ENCODE measurements at places on chromosomes 2 and 18.

GRCh38 chr2:118763797-118764196 is 83.7 kb downstream of the EN1 start:
- no peaks in the 10 kb centered on the region for H3K36me3 ChIP-seq
- H3K27me3 ChIP-seq = peaks cover 32% of the 10 kb centered on the region
- no peak overlapping the region for H3K4me3 ChIP-seq
- H3K4me1 ChIP-seq = no peaks in the 10 kb centered on the region
- DNase-seq = no peak
- H3K27ac ChIP-seq = no peak overlapping the region

DNA sequence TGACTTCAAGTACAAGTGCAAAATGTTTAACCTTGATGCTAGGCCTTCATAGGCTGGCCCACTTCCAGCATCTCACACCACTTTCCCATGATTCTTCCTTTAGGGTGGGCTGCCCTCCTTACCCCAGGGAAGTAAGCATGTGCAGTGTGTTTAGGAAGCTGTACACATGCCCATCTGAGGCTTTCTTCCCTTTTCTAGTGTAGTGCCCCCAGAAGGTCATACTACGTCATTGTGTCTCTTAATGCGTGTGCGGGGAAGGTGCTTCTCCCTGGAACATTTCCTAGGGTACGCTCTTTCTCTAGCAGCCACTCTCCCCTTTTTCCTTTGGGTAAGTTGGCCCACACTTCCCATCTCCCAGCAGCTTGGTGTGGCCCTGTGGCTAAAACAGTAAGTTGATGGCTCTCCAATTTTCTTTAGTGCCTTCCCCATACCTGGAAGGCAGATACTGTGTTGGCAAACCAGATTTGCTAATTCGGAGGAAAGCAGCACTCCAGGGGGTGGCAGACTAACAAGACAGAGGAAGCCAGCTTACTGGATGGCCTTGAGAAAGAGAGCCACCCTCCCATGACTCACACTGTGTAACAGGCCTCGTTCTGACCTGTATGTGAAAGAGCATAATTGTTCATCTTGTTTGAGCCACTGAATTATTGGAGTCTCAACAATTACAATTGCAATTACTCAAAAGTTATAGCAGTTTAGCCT is 1.1 kb upstream of the SULT6B1 start:
- H3K4me3 ChIP-seq = no peak overlapping the region
- H3K27me3 ChIP-seq = peaks cover 10% of the 10 kb centered on the region
- H3K36me3 ChIP-seq = no peaks in the 10 kb centered on the region
- no peak for DNase-seq

DNA sequence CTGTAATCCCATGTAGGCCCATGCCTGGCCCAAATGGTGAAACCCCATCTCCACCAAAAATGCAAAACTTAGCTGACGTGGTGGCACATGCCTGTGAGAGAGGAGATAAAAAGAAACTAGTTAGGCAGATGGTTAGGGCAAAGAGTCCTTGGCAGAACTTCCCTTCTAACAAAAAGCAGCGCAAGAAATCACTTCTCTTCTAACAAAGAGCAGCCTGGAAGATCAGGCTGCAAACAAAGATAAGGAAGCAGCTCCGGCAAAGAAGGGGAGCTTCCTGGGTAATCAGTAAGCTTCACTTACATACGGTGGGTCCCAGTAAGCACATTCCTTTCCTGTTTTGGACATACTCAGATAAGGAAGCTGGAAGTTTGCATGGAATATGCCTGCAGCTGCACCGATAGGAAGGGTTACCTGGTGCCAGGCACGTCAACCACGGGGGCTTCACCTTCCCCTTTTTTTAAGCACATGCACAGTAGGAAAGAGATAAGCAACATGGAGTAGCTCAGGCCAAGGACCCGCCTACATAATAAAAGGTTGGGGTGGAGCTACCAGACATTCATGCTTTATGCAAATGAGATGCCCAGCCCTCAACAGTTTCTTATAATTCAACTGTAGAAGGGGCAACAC is 61.0 kb upstream of the SLC25A52 start:
- no peak overlapping the region for H3K4me3 ChIP-seq
- no peak overlapping the region for H3K27ac ChIP-seq
- DNase-seq = no peak
- no peaks in the 10 kb centered on the region for H3K27me3 ChIP-seq

DNA sequence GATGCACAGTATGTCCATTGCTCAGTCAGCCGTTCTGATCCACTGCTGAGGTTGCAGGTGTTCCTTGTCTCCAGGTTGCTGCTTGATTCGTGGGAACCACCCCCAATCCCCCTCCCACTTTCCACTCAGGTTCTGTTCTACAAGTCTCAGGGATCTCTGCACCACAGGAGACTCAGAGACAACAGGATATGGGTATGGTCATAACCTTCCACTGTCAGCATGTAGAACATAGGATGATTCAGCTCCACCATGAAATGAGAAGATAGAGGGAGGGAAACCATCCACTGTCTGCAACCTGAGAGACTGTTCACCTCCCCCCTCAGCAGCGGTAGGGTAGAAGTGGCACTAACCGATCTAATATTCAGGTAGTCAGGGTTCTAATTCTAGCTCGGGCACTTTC is 19.0 kb upstream of the KLF7 start:
- H3K4me1 ChIP-seq = no peaks in the 10 kb centered on the region
- no peak overlapping the region for H3K27ac ChIP-seq

DNA sequence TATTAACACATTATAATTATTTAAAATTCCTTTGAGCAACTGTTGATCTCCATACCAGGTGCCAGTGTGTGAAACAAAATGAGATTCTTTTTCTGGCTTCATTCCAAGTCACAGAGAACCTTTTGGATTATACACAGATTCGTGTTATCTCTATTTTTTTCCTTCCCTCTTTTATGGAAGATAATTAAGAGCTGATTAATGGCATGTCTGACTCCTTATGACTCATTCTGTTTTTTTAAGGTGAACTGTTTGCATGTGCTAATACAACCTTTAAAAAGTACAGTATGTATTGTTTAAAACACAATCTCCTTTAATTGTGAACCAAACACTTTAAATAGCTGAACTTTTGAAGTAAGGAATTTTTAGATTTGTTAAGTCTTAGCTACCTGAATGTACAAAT is 39.3 kb downstream of the PELI1 start:
- H3K27me3 ChIP-seq = no peaks in the 10 kb centered on the region
- no peak overlapping the region for H3K4me3 ChIP-seq
- DNase-seq = no peak
- H3K36me3 ChIP-seq = peaks cover 47% of the 10 kb centered on the region
- peaks cover 56% of the 10 kb centered on the region for H3K4me1 ChIP-seq

Measured in naive thymus-derived CD8-positive, alpha-beta T cell (primary cell).